ENCODE measurements at places on chromosomes 7 and 10.

DNA sequence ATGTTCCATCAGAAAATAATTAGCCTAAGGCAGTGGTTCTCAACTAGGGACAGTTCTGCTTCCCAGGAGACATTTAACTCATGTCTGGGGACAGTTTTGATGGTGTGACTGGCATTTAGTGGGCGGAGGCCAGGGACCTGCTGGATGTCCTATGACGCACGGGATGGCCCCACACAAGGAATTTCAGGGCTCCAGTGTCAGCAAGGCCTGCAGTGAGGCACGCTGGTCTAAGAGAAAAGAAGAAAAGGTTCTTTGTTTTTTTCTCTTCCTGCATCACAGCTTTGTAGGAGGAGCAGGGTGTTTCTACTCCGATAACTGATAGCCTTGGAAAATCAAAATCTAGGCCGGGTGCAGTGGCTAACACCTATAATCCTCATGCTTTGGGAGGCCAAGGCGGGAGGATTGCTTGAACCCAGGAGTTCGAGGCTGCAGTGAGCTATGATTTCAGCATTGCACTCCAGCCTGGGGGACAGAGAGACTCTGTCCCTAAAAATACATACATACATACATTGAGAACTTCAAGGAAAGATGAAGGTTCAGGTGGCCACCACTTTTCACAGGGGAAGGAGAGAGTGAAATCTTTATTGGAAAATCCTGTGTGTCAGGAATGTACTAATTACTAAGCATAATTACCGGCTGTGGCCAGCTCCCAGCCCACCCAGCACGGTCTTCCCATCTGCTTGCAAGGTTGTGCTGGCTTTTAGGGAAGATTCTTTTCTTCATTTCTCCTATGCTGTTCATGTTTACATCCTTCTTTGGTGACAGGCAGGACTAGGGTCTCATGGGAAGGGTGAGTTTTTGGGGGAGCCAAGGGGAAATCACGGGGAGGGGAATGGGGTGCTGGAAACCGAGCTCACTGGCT is 150.4 kb downstream of the ACTR3B start:
- no peak for DNase-seq

DNA sequence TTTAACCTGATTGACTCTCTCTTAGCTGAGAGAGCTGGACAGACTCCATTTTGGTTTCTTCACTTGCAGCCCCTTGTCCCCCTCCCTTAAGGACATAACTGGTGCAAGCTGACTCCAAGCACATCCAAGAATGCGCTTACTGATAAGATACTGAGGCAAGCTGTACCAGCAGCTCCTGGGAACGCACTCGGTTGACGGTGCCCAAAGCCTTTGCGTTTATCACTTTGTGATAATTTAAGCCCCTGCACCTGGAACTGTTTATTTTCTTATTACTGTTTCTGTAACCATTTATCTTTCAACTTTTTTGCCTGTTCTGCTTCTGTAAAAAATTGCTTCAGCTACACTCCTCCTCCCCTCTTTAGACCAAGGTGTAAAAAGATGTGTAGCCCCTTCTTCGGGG is 8.5 kb downstream of the AKR1B15 start:
- DNase-seq = no peak

DNA sequence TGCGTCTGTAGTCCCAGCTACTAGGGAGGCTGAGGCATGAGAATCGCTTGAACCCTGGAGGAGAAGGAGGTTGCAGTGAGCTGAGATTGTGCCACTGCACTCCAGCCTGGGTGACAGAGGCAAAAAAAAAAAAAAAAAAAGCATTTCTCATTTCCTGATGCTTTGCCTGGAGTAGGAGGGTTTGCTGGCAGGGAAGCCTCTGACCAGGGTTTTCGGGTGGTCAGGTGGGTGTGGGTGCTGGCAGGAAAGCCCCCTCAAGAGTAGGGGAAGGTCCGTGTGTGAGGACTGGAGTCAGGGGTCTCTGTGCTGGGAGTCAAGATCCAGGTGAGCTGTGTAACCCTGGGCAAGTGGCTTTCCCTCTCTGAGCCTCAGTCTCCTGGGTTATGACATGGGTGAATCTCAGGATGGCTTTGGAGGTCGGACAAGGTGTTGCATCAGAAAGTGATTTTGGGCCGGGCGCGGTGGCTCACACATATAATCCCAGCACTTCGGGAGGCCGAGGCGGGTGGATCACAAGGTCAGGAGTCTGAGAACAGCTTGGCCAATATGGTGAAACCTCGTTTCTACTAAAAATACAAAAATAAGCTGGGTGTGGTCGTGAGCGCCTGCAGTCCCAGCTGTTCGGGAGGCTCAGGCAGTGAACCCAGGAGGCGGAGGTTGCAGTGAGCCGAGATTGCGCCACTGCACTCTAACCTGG is 3.2 kb downstream of the AMZ1 start:
- no peak for DNase-seq

DNA sequence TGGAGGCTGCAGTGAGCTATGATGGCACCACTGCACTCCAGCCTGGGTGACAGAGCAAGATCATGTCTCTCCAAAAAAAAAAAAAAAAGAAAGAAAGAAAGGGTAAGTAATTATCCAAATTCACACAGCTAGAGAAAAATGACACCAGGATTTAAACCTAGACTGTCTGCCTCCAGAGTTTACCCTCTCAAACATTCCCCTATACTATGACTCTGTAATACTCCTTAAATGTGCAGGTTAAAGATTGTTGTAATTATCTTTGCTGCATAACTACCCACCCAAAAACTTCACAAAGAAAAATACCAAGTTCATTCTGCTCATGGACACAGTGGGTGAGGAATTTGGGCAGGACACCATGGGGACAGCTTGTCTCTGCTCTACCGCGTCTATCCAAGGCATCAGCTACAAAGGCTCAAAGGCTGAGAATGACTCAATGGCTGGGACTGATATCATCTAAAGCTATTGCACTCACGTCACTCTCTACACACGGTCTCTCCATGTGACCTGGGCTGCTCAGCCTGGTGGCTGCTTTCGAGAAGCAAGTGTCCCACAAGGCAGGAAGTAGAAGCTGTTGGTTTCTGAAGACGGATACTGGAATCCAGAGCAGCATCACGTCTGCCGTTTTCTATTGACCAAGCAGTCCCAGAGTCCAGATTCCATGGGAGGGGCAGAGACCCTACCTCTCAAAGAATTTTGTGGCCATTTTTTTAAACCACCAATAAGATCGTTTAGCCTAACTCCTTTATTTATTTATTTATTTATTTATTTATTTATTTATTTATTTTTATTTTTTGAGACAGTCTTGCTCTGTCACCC is 185.7 kb upstream of the AUTS2 start:
- no peak for DNase-seq

- DNase-seq = no peak
Observed at GRCh38 chr7:14179781-14180180, 190.3 kb upstream of the ETV1 start.

- DNase-seq = no peak
Observed at GRCh38 chr7:117530390-117530789, 50.6 kb downstream of the CFTR start.

- no peak for DNase-seq
Observed at GRCh38 chr10:22978918-22979317, 51.1 kb downstream of the ARMC3 start.

GRCh38 chr7:140222814-140223213 is 46.0 kb upstream of the KDM7A start:
- no peak for DNase-seq

GRCh38 chr7:11665357-11665756 is 166.6 kb downstream of the THSD7A start:
- DNase-seq = no peak

GRCh38 chr7:76037310-76037709 is 10.5 kb downstream of the STYXL1 start:
- DNase-seq = no peak

- peak; percentile 21 for DNase-seq
Observed at GRCh38 chr10:63547628-63548360, 26.6 kb downstream of the REEP3 start.

GRCh38 chr10:43688348-43688892 is 39.7 kb upstream of the ZNF32 start:
- DNase-seq = no peak

DNA sequence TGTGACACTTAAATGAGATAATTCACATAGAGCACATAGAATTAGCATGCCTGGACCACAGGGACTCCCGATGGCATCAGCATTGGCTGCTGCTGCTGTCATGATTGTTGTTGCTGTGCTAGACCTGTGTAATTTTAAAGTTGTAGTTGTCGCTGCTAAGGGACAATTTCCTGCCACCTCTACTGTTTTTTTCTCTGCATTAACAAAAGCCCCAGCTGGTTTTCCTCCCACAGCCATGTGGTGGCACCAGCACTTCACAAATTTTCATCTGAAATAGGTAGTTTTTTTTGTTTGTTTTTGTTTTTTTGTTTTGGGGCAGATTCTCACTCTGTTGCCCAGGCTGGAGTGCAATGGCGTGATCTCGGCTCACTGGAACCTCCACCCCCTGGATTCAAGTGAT is 25.4 kb upstream of the PRXL2A start:
- DNase-seq = peak; percentile 12

- DNase-seq = no peak
Observed at GRCh38 chr10:76297358-76297757, 865.9 kb downstream of the LRMDA start.

DNA sequence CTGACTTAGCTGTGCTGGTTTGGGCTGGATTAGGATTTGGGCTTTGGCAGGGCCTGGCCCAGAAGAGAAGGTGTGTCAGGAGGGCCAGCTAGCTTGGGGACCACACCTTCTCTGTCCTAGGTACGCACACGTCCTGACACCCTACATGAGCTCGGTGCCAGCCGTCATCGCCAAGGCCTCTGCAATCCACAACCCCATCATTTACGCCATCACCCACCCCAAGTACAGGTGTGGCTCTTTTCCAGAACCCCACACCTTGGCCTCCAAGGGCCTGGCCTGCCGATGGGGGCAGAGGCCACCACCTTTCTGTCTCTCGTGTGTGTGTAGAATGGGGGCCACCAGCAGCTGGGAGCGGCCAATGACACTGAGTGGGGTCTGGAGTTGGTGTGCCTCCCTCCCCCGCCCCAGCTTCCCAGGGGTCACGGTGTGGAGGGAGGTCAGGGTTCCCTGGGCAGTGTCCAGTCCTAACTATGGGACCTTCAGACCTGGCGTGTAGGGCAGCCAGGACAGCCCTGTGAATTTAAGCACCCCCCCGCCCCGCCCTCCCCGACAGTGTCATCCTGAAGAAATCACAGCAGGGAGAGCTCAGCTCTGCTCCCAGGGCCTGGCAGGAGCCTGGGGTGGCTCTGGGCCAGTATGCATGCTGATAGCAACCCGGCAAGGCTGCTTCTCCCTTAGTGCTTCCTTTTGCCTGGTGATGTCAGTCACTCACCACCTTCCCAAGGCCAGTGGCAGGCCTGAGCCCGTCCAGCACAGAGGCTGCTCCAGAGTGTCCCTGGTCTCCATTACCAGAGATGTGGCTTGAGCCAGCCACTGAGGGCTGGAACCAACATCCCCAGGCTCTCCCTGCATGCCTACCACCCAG is 6.9 kb upstream of the LDB3 start:
- no peak for DNase-seq

GRCh38 chr7:150476819-150477631 is 26.6 kb downstream of the GIMAP8 start:
- no peak for DNase-seq

DNA sequence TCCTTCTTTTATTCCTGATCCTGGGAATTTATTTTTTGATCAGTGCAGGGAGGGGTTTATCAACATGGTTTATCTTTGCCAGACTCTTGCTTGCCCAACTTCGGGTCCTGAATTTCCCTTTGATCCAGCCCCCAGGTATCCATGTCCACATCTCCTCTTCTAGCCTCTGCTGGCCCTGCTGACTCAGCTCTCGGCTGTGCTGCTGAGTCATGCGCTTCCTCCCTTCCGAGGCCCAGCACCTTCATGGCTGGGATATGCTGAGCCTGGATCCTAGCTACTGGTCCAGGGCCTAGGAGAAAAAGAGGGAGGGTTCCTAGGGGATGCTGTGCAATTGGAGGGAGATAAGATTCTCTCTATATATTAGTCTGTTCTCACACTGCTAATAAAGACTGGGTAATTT is 380.7 kb upstream of the SHH start:
- DNase-seq = no peak

GRCh38 chr7:151838861-151839381 is 38.0 kb downstream of the PRKAG2 start:
- no peak for DNase-seq

GRCh38 chr7:102296514-102296913 is 9.8 kb downstream of the SH2B2 start:
- DNase-seq = no peak

GRCh38 chr10:33237736-33238624 is 96.5 kb downstream of the NRP1 start:
- peak; percentile 89 for DNase-seq

DNA sequence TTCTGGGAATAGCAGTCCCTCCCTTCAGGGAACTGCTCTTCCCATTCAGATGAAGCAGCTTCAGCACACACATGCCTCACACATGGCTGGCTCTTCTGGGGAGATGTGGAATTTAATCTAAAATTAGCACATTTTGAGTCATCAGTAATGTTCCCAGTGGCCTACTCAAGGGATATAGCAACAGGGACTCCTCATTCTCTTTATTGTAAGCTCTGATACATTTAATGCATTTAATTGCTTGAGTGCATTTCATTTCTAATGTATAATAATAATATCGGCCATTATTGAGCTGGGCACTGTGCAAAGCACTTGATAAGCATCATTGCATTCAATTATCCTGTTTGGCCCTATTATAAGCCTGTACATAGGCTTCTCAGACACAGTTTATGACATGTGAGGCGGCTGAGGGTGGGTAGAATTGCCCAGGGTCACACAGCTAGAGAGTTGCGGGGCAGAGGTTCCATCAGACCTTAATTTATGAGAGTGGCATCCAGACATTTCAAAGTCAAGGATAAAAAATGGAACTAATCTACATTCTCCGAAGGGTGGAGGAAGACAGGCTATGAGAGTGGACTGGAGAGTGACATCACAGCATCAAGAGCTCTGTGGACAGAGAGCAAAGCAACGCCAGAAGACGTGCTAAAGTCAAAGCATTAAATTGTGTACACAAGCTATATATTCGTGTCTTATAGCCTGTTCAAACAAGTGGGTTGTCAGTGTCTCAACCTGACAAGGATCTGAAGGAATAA is 76.8 kb downstream of the LANCL2 start:
- no peak for DNase-seq

- DNase-seq = no peak
Observed at GRCh38 chr7:100568896-100569844, 4.5 kb downstream of the SAP25 start.

GRCh38 chr10:117830787-117831212 is 215.9 kb downstream of the RAB11FIP2 start:
- DNase-seq = no peak

DNA sequence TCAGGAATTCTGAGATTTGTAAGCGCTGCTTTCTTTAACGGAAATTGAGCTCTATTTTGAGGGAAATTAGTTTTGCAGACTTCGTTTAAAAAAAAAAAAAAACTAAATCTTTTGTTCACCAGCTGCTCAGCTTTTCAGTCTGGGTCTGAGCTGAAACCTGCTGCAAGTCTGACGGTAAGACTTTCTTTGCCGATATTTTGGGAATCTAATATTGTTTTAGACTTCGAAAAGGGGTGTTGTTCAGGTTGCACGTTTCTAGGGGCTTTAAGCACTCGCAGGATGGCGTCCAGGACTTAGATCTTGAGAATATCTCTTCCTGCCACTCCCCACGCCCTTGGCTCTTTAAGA is 1.8 kb upstream of the MEOX2 start:
- no peak for DNase-seq
